ENCODE measurements at places on chromosomes 4 and X. TPM values are rescaled to one million over a fixed set of nuclear protein-coding genes. Genes with fewer than 3 reads are reported as not detected.

- no peak for DNase-seq
Observed at GRCh38 chrX:96791559-96791958, 92.1 kb upstream of the RPA4 start.

DNA sequence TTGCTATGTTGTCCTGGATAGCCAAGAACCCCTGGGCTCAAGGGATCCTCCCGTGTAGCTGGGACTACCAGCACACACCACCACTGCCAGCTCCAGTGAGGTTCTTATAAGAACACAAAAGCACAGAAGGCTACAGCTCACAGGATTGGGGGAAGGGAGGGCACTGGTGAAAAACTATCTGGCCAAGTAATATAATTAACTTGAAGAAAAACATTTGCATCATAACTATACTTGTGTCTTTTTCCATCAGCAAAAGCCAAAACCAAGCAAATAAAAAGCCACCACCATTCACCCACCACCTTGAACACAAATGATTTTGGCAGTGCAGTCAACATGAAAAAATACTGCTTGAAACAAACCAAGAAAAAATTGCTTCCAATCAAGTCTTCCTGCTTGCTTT, 188.2 kb downstream of the MAML3 start:
- DNase-seq: no peak

GRCh38 chr4:161680146-161680545, 483.7 kb downstream of the FSTL5 start:
- no peak for DNase-seq

- no peak for DNase-seq
Observed at GRCh38 chrX:123878252-123878721, 18.4 kb downstream of the XIAP start.

- DNase-seq: no peak
Observed at GRCh38 chr4:123528501-123529277, 132.1 kb downstream of the SPRY1 start.

DNA sequence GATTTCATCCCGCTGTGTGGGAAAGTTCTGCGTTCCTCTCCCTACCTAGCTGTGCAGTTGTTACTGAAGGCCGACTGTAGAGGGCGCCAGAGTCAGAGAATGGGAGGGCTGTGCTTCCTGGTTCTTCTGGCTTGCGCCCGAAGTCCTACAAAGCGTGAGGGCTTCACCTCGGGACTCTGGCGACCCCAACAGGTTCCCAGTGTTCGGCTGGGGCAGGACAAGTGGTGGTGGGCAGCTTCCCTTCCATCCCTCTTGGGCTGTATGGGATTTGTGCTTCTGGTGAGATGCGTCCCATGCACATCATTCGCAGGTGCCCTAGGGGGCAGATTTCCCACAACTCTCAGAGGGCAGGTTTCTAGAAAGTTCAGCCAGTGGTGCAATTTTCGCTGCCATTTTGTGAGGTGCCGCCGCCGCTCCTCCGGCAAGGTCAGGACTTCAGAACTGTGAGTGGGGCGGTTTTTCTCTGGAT, 27.3 kb downstream of the CT45A1 start:
- DNase-seq: peak; percentile 6

DNA sequence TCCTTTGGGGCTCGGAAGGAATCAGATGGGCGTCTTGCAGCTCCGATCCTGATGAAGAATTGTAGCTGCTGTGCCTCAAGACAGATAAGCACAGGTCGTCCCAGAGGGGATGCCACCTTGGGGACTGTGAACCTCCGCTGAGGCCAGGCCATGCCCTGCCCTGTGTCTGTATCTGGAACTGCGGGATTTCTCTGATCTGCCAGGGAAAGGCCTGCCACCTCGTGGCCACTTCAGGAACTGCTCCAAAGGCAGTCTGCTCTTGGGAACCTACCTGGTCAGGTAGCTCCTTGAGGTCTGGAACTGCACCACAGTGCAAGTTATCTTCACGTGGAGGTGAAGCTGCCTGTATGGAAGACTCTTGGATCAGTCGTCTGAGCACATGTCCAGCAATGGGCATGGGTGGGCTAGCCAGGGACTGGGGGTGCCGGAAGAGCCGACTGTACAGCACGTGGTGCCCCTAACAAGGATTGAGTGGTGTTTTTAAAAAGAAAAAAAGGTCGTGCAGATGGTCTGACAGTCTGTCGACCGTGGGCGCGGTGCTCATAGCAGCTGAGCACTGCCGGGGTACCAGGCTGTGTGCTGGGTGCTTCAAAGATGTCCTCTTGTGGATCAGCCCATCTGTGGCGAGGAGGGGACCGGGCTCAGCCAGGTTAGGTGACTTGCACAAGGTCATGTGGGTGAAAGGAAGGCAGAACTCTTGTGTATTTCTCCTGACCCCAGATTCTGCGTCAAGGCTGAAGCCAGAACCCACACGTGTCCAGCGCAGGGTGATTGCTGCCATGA, 3.1 kb upstream of the GRPEL1 start:
- DNase-seq: peak; percentile 74

DNA sequence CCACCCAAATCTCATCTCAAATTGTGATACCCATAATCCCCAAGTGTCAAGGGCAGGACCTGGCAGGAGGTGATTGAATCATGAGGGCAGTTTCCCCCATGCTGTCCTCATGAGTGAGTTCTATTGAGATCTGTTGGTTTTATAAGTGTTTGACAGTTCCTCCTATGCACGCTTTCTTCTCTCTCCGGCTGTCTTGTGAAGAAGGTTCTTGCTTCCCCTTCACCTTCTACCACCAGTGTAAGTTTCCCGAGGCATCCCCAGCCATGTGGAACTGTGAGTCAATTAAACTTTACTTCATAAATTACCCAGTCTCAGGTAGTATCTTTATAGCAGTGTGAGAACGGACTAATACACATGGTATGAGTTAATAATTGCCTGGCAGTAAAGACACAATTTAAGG, 581.7 kb upstream of the AMOT start:
- no peak for DNase-seq

DNA sequence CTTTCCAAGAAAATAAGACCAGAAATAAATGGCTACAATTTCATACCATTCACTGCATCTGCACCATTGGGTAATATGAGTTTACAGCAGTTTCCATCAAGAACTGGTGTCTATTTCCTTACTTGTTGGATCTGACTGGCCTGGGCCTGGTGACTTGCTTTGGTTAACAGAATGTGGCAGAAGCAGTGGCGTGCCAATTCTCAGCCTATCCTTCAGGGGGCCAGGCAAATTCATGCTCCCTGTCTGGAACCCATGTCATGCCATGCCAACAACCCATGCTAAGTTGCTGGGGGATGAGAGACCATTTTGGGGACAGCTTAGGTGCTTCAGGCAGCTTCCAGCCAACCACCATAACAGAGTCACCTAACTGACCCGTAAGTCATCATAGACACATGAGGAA, 656.7 kb downstream of the SPOCK3 start:
- no peak for DNase-seq

DNA sequence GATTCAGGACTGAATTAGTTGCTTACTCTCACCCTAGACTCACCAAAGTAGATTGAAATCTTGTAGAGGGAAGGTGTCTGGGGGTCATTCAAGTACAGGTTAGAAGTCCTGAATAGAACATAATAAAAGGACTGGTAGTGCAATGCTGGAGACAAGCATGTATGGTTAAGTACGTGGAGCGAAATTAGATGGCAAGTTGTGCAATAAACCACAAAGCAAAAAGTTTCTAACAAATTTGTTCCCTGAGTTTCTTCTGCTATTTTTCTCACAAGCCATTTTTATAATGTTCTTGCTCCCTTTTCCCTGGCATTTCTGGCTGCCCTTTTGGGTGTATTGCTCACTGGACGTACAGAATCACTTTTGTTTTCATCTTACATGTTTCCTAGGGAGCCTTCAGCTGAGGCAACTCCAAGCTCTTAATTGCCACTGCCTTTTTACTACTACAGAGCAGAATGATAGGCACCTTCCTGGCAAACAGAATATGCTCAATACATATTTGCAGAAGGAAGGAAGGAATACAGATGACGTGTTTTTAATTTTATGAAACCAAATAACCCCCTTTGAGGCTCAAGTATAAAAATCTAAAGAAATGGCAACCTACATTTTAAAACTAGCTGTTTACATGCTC, 23.4 kb downstream of the LANCL3 start:
- no peak for DNase-seq

GRCh38 chrX:12953420-12953819, 21.5 kb upstream of the TMSB4X start:
- DNase-seq: no peak

PLAC8 gene
- 0.41 TPM for total RNA-seq
